WERI-Rb-1 (cell line): ENCODE measurements at places on chromosomes 7 and 10.

GRCh38 chr10:29470843-29471543, 163.8 kb downstream of the SVIL start:
- no peak for DNase-seq

DNA sequence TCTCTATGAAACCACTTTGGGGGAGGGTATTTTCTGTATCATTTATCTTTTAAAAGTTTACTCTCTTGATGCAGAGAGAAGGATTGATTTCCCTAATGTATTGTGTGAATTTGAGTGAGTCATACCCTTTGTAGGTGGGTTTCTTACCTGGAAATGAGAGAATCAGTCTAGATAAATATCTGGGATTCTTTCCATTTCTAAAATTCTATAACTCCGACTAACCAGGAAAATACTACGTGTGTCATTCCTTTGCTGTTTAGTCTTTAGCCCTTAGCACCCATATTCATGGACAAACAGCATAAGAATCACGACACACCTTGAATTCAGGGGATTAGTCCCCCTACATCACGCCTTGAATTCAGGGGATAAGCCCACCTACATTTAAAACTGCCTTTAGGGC, 139.1 kb downstream of the GATA3 start:
- DNase-seq, result no peak

GRCh38 chr10:71094712-71095390, 117.5 kb upstream of the UNC5B start:
- DNase-seq, result no peak

- peak; percentile 67 for DNase-seq
Measured at GRCh38 chr7:106041140-106041717, 70.9 kb downstream of the SYPL1 start.

DNA sequence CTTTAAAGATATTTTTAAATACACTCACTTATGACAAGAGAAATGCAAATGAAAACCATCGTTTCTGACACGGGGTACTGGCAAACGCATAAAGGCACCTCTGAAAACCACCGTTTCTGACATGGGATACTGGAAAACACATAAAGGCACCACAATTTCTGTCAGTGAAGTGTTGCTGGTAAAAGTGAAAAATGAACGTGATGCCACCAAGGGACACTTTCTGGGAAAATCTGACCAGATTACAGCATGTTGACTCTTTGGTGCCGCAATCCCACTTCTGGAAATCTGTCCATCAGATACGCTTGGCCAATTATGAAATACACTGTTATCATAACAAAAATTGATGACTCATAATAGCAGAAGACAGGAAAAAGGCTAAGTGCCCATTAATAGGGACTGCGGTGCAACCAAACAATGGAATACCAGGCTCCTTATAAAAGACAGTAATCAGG, 131.7 kb downstream of the ZMYND11 start:
- no peak for DNase-seq

DNA sequence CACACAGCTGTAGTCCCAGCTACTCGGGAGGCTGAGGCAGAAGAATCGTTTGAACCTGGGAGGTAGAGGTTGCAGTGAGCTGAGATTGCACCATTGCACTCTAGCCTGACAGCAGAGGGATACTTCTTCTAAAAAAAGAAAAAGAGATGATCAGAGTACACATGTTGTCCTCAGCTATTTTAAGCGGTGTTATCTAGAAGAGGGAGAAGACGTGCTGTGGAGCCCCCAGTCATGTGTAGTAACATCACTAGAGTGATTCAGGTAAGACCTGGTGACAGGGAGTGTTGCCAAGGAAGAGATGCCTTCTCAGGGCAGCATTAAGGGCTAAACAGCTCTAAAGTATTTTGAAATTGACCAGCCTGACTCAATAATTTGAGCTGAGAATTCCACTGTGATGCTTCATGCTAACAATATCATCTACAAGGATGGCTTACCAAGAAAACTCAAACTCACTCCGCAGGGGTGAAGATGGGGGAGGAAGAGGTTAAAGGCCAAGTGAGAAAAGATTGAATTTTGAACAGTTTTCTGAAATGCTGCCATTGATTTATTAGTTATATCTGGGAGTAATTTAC, 97.4 kb downstream of the KLF6 start:
- DNase-seq, result no peak
